ENCODE measurements at places on chromosomes 1 and 21.

- no peak for DNase-seq
Measured at GRCh38 chr1:220873868-220874655, 5.2 kb upstream of the HLX start.

- no peak for DNase-seq
Measured at GRCh38 chr1:3510136-3510955, 55.9 kb downstream of the ARHGEF16 start.

DNA sequence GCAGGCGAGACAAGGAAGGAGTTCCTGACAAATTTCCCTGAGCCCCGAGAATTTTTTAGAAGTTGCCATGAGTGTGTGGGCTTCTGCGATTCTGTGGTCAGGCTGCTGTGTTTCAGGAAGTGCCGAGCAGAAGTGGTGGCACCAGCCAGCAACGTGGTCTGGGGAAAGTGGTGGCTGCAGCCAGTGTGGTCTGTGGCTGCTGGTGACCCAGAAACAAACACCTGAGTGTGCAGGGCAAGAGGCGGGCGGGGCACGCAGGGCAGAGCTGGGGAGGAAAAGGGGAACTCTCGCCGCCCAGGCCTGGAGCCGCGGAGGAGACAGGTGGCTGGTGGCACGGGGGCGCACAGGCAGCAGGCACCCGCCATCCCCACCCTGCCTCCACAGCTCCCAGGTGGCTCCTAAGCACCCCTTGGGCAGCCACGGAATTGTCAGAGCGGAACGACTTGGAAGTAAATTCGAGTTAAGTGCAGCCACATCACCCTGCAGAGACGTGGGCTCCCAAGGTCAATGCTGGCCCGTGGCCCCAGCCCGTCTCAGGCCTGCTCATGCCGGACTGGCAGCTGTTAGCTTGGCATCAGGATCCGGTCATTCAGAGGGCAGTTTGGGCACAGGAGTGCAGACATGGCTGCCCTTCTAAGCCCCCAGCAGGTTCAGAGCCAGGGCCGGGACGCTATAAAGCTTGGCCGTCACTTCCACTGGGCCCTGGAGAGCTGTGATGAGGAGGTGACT, 25.1 kb downstream of the PRDM16 start:
- DNase-seq, result no peak

- no peak for DNase-seq
Measured at GRCh38 chr21:19343711-19344110, 940.1 kb upstream of the TMPRSS15 start.

DNA sequence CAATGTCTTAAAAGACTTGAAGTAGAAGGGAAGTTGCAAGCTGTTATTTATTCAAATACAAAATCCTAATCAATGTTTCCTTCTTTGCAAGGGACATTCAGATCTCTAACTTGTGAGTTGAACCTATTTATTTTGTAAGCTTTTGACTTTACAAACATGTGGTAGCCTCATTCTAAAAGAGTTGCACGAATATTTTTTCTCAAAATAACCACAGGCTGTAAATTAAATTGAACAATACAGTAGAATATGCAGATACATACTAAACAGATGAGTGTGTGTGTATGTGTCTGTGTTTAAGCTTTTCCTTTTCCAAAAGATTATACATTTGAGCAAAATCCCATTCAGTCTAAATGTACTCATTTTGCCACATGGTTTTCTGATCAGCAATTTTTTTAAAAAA, 4.8 kb upstream of the DYNLT5 start:
- DNase-seq, result no peak

DNA sequence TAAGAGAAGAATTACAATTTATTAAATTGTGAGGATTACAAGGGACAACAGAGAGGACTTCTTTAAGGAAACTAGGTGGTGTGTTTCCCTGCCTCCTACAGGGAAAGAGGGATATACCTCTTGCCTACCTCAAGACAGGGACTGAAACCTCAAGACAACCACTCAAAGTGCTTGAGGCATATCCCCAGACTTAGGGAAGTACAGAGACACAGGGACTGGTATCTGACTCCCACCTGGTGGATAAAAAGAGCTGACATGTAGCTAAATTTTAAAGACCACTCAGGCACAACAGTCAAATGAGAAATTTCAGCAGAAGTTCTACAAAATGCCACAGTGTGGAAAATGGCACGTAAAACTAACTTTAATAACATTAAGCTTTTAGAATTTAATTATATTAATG, 21.3 kb downstream of the DENND2C start:
- DNase-seq, result no peak

- DNase-seq, result no peak
Measured at GRCh38 chr1:37862330-37862729, 2.9 kb upstream of the MTF1 start.

GRCh38 chr1:205003358-205004131, 39.5 kb upstream of the CNTN2 start:
- no peak for DNase-seq

- DNase-seq, result no peak
Measured at GRCh38 chr1:1569341-1569740, 5.3 kb downstream of the SSU72 start.

DNA sequence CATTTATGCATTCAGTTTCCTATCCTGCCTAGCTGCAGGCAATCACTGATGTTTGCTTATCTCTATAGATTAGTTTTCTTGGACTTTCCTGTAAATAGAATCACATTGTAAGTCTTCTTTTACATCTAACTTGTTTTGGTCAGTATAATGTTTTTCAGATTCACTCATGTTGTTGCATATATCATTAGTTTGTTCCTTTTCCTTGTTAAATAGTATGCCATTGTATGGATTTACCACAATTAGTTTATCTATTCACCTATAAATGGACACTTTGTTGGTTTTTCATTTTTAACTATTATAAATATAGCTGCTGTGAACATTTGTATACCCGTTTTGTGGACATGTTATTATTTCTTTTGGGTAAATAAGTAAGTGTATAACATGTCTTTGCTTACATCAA, 44.2 kb upstream of the BACH1 start:
- no peak for DNase-seq

DNA sequence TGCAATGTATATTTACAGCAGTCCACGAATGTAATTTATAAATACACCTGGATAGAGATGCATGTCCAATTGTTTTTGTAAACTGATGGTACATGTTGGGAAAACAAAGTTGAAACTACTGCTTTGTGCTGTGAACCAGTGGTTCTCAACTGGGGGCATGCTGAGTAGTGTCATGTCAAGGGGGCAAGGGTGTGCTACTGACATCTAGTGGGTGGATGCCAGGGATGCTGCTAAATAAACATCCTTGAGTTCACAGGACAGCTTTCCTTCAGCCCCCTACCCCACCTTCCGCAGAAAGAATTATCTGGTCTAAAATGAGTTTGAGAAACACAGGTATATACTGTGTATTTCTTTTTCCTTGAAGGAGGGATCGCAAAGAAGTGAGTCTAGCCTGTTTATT, 95.9 kb downstream of the RASAL2 start:
- no peak for DNase-seq

DNA sequence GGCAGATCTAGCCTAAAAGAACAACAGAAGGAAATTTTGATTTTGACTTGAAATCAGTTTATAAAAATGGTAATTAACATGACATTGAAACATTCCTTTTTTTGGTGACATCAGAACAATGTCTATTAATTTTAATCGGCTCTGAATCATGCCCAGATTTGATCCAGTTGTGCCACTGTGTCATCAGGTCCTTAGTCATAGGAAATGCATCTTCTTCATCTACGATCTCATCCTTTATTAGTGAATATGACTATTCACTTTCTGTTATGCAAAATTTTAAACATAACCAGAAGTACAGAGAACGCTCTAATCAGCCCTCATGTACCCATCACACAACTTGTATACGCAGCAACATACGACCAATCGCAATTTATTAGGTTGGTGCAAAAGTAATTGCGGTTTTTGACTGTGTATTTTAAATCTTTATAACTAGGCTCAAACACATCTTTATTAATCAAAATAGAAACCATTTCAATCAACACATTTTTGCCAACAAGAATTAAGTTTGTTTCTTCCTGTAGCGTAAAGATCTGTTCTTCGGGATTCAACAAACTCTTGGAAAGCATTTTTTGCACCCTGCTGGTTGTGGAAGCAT, 40.3 kb upstream of the TLR5 start:
- no peak for DNase-seq

DNA sequence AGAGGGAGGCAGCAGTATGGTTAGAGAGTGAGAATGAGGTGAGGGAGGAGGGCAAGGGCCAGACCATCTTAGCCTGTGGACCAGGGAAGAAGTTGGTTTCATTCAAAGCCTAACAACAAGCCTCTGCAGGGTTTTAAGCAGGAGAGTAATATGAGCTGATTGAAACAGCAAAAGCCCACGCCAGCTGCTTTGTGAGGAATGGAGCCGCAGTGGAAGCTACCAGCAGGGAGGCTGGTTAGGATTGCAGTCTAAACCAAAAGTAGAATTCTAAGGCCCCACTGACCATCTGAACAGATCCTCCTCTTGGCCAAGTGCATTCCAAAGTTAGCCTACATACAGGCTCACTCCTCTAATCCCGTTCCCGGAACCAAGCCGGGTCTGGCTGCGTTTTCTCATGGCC, 44.8 kb downstream of the OLFML3 start:
- no peak for DNase-seq

DNA sequence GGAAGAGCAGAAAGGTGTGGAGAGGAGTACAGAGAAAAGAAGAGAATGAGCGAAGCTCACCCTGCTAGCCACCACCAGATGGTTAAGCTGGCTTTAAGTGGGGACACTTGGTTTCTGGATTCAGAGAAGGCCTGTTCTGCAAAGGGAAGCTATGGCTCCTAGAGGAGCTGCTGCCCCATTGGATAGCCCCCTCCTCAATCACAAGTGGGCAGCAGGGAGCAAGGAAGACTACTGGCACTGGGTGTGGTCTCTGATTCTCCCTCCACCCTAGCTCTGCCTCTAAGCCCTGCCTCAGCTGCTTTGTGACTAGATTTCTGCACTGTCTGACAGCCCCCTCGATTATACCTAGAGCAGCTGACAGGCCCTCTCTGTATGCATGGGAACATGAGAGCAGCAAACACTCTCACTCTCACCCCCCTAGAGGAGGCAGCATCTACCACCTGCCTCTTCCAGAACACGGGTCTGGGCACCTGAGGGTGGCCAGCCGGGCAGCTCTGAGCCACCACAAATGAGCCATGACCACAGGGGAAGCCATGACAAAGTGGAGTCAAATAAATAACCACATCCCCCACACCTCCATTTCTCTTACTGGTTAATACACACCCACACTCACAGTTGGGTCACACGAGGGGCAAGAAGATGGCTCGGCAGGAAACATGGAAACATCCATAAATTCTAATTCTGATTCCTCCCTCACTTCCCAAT, 13.6 kb downstream of the PLEKHA6 start:
- DNase-seq, result no peak

DNA sequence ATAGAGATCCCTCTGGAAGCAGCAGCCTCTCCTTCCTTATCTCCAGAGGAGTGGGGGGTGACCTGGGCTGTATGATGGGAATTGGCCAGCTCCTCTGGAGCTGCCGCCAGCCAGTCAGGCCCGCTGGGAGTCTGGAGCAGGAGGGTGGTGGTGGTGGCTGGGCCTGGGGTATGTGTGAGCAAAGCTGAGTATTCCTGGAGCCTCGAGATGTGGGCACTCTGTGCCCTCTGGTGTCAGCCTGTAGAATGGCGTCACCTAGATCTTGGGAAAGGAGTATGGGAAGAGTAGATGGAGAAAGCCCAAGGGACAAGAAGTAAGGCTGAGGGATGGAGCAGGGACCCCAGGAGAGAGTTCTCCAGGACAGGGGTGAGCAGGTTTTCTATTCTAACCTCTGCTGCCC, 16.0 kb downstream of the VANGL2 start:
- no peak for DNase-seq

DNA sequence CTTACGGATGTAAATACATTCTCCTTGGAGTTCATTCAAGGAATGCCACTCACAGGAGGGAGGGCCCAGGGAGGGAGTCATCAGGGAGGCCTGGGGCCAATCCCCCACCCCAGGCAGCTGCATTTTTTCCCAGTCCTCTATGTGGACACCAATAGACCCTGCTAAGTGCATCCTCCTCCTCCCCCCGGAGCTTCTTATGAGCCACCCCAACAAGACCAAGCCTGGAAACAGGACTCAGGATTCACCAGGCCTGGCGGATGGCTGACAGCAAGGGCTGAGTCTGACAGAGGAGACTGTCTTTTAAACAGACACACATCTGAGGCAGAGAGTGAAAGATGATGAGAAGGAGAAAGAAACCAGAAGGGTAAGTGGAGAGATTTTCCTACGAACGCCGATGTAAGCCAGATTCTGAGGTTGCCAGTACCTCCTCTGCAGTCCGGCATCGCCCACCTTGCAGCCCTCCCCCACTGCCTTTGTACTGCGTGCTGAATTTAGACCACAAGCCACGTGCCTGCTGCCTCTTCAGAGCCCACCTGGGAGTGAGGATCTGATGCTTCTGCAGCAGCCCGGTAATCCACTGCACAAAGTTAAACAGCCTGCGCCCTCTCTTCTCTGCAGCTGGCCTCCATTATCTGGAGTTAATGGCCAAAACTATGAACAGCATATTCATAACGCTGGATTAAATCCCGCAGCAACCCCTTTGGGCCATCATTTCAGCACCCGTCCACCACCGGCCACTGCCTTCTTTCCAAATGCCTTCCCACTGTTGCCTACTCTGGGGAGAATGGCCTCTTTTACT, 17.6 kb upstream of the SFPQ start:
- no peak for DNase-seq

GRCh38 chr1:208515129-208515528, 270.9 kb upstream of the PLXNA2 start:
- DNase-seq, result no peak

GRCh38 chr21:29164323-29164942, 34.0 kb downstream of the MAP3K7CL start:
- no peak for DNase-seq
